ENCODE measurements at places on chromosomes 11 and 22. TPM values are rescaled to one million over a fixed set of nuclear protein-coding genes. Genes with fewer than 3 reads are reported as not detected.

DNA sequence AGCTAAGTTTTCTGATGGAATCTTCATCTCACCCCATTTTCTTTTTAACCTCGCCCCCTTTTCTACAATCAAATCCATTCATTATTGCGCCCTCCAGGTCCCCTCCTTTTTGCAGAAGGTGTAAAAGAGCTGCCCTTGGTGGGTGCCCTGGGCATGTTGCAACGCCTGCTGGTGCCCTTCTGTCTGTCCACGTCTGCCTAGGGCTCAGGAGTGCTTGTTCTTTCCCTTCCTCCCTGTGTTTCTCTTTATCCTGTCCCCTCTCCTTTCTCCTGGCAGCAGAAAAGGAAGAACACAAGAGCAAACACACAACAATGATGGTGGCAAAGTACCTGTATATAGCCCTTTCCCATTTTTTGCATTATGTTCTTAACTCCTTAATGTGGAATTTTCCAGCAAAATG is 6.2 kb upstream of the TLCD5 start:
- H3K4me3 ChIP-seq, result no peak overlapping the region
- H3K4me1 ChIP-seq, result peaks cover 19% of the 10 kb centered on the region
- no peak for DNase-seq

DNA sequence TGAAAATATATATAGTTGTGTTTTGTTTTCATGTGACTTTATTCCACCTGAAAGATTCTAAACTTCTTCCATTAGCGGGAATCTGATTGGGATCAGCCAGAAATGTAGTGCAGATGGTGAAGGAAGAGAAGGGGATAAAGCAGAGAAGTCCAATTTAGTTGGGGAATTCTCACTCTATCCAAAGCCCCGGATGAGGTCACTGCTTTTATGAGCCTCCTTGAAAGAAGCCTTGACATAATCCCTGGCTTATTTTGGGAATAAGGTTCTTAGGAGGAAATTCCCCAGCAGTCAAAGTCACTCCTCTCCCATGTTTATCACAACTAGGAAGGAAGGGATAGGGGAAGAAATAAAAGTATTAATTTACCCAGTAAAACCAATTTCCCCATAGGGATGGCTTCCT is 41.1 kb downstream of the OSBP start:
- peaks cover 9% of the 10 kb centered on the region for H3K4me1 ChIP-seq
- peaks cover 34% of the 10 kb centered on the region for H3K36me3 ChIP-seq
- H3K4me3 ChIP-seq, result no peak overlapping the region
- H3K27ac ChIP-seq, result peak overlapping the region; percentile 42
- H3K27me3 ChIP-seq, result no peaks in the 10 kb centered on the region

DNA sequence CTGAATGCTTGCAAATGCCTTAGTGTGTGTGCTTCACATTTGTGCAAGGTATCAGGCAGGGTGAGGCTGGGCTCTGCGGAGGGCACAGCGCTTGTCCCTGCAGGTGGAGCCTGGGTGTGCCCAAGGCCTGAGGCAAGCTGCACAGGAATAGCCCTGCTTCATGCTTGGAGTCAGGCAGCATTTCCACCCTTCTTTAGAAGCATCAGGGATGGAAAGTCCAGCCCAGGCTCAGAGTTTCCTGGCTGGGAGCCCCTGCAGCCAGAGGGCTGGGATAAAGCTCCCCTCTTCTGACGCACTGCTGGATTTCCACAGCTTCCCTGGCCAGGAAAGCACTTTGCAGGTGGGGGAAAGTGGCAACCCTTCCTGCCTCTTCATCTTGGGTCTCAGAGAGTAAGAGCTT is 63.4 kb downstream of the GALNT18 start:
- H3K27me3 ChIP-seq, result no peaks in the 10 kb centered on the region
- no peaks in the 10 kb centered on the region for H3K36me3 ChIP-seq
- H3K4me1 ChIP-seq, result no peaks in the 10 kb centered on the region
- no peak overlapping the region for H3K27ac ChIP-seq
- no peak for DNase-seq
- no peak overlapping the region for H3K4me3 ChIP-seq

- no peak for DNase-seq
- H3K36me3 ChIP-seq, result no peaks in the 10 kb centered on the region
- H3K27me3 ChIP-seq, result peaks cover 86% of the 10 kb centered on the region
- H3K27ac ChIP-seq, result no peak overlapping the region
- H3K4me3 ChIP-seq, result no peak overlapping the region
These were observed 17.1 kb upstream of the BDNF start for GRCh38 chr11:27717377-27717776.

GRCh38 chr11:94774345-94774744 is 6.2 kb downstream of the AMOTL1 start:
- H3K27me3 ChIP-seq, result no peaks in the 10 kb centered on the region
- H3K27ac ChIP-seq, result no peak overlapping the region
- H3K36me3 ChIP-seq, result no peaks in the 10 kb centered on the region
- H3K4me3 ChIP-seq, result no peak overlapping the region
- peaks cover 54% of the 10 kb centered on the region for H3K4me1 ChIP-seq
- no peak for DNase-seq

- H3K36me3 ChIP-seq, result no peaks in the 10 kb centered on the region
- H3K27ac ChIP-seq, result no peak overlapping the region
- H3K4me3 ChIP-seq, result no peak overlapping the region
These were observed 1485.4 kb downstream of the TBC1D22A start for GRCh38 chr22:48247829-48248228.

DNA sequence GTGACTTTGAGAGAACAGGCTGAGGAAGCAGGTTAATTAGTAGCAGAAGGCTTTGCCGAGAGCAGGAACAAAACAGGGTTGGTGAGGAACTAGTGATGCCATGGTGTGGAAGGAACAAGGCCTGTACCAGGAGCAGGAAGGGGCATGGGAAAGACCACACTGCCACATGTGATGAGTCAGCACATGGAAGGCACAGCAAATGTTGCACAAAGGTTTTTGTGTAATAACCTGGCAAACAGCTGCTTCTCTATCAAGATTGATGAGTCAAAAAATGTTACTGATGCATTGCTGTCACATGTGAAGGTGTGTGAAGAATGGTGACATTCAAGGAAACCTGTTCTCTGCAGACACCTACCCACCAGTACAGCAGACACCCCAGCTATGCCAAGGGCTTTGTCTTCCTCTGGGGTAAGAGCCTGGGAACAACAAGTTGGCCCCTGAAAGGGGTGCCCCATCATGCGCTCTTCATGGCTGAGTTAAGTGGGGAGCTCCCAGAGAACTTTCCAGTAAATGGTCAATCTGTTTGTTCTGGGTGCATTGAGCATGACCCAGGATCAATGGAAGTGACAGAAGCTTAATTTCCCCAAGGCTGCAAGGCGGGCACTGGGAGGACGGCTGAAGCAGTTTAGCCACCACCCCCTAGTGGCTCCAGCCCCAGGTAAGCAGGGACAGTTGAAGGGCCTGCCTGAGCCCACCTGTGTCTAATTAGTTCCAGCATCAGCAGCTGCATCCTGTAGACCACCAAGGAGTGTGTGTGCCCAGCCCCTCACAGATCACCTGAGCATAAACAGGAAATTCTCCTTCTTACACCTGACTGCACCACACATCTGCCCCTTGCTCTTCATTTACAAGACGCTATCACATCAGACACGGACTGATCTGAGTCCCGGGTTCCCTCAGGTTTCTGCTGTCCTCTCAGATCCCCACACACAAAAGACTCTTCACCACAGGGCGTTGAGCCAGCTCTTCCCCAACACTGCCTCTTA is 47.6 kb downstream of the GGTLC2 start:
- no peak for DNase-seq
- H3K4me1 ChIP-seq, result peaks cover 16% of the 10 kb centered on the region
- no peaks in the 10 kb centered on the region for H3K27me3 ChIP-seq
- no peak overlapping the region for H3K4me3 ChIP-seq

DNA sequence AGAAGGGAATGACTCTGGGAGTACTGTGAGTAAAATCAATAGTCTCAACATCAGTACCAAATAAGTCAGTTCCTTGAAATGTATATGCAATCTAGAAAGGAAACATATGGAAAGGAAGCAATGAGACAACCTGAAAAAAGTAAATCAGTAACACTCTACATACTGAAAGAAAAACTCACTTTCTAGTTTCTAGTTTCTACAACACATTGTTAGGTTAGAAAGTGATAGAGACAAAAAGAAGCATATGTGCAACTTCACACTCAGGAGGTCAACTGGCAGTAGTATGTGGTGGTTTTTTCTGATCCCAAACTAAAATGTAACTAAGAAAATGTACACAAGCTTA is 156.5 kb upstream of the SOX6 start:
- DNase-seq, result no peak
- no peaks in the 10 kb centered on the region for H3K36me3 ChIP-seq
- H3K4me3 ChIP-seq, result no peak overlapping the region
- H3K4me1 ChIP-seq, result no peaks in the 10 kb centered on the region
- H3K27ac ChIP-seq, result no peak overlapping the region

DNA sequence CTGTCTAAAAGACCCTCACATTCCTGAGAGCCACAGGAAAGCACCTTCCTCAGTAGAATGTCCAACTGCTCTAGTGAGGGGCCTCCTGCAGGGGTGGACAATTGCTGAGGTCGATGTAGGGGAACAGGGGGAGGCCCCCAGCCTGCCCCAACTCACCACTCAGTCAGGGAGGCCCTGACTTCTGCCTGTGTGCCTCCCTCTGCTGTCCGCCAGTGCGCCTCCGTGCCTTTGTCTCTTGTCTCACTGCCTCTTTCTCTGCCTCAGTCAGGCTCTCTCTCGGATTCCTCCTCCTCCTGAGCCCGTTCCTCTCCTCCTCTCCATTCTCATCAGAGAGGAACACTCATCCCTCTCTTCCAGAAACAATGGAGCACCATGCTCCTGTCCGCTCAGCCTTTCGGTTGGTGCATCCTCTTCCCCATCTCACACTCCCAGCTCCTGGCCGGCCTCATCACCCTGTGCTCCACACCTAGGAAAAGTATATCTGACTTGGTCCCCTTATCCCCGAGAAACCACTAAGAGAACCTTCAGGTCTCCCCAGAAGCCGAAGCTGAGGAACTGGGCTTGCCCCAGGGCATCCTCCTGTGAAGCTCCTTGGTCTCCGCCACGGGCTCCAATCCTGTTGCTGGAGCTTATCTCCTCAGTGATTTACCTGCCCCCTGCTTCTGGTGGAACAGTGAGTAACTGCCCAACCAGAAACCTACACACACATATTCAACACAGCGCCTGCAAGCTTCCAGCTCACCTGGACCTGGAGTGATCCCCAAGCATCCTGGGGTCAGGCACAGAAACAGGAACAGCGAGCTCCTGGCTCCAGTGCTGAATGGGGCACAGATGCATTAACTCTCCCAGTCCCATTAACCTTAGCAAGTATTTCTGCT is 2.3 kb downstream of the B3GAT1 start:
- peak overlapping the region; percentile 42 for H3K27ac ChIP-seq
- H3K27me3 ChIP-seq, result peaks cover 43% of the 10 kb centered on the region
- H3K36me3 ChIP-seq, result no peaks in the 10 kb centered on the region
- peak; percentile 67 for DNase-seq

- no peaks in the 10 kb centered on the region for H3K27me3 ChIP-seq
- no peak for DNase-seq
- no peaks in the 10 kb centered on the region for H3K4me1 ChIP-seq
These were observed 115.0 kb downstream of the TMPRSS5 start for GRCh38 chr11:113591117-113591516.

Gene PHOX2A
- not detected for total RNA-seq

Gene POU2AF2
- total RNA-seq, result not detected

Gene PKDREJ
- under 0.01 TPM for total RNA-seq

Gene JAML
- total RNA-seq, result 22.8 TPM

Gene EMSY
- 24.5 TPM for total RNA-seq

Gene DLG2
- 19.1 TPM for total RNA-seq
